ENCODE measurements at places on chromosomes 12 and 14.
A peak's percentile ranks its signal among the peaks of the same experiment; 100 is the strongest.

GRCh38 chr12:71183018-71183417, 25.2 kb upstream of the TSPAN8 start:
- no peak for DNase-seq

GRCh38 chr14:73751157-73751691, 37.0 kb upstream of the PNMA1 start:
- DNase-seq: no peak

DNA sequence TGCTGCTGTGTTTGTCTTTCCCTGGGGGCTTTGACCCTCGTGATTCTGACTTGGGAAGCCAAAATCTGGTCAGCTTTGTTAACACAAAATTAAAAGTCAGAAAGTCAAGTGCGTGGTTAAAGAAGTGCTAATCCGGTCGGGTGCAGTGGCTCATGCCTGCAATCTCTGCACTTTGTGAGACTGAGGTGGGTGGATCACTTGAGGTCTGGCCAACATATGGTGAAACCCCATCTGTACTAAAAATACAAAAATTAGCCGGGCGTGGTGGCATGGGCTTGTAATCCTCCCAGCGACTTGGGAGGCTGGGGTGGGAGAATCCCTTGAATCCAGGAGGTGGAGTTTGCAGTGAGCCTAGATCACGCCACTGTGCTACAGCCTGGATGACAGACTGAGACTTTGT, 844.6 kb downstream of the VRK1 start:
- DNase-seq: peak; percentile 10

- no peak for DNase-seq
Observed at GRCh38 chr12:124841558-124841945, 22.1 kb downstream of the SCARB1 start.

DNA sequence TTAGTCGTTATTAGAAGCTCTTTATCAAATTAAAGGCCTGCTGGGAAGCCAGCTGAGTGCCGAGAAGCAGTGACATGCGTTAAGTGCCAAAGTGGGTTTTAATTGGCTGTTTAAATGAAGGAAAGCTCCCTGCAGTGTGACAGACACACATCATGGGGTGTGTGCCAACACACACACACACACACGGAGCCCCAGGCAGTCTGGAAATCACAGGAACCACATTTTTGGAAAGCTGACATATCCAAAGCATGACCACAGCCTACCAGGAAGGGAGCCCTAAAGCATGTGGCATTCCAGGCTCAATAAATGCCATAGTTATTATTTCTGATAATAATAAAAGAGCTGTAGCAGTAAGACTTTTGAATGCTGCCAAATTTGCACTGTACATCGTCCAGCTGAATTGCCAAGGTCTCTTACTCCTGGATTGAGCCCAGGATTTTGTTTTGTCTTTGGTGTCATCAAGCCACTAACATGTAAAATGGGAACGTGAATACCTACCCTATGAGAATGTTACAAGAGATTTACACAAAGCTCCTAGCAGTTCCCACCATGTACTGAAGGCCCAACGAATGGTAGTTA, 135.1 kb downstream of the TMEM30B start:
- no peak for DNase-seq

- no peak for DNase-seq
Observed at GRCh38 chr14:44107156-44107555, 399.9 kb downstream of the FSCB start.

DNA sequence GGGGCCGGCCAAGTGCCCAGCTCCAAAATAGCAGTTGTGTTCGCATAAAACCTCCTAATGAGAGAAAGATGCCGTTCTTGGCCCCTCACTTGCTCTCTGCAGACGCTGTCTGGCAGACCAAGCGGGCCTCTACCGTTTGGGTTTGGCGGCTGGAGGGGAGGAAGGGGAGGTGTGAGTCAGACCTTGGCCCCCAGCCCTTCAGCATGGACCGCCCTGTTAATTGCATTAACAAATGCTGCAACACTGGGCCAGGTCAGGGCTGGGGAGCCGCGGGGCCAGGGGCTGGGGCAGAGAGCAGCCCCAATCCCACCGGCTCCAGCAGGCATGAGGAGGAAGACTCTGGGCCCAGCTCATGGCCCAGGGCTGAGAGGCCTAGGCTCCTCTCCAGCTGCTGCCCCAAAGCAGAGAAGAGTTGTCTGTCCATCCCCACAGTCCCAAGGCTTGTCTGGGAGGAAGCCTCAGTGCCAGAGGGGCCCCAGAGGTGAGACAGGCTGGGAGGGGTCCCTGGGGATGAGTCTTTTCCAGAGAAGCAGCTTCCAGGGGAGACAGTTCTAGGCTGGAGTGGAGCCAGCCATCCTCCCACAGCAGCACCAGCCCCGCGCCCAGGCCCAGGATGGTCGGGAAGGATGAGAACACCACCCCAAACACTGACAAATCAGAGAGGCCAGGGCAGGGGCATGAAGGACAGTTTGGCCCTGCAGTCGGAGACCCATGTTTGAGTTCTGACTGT, 16.9 kb downstream of the LTBP2 start:
- no peak for DNase-seq
